Stimulated activated effector memory CD8-positive, alpha-beta T cell treated with anti-CD3 and anti-CD28 coated beads, Interleukin-12 subunit alpha, Interleukin-12 subunit beta, amount 100 ng/mL, for 72 hours (primary cell): ENCODE measurements at places on chromosomes 3 and 15.

DNA sequence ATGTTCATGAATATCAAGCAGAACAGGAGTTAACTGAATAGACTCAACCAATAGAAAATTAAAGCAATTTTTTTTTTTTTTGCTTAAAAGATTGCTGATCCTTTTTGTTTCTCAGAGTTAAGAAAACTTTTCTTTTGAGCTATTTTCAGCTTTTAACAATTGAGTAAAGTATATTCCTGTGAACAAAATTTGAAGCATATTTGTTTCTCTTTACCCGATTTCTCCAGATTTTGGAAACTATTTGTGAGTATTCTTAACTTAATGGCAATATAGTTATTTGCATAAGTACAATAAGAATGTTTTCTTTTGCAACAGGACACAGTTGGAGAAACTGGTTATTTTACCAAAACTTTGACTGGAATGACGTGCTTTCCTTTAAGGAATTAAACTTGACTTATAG is 53.4 kb upstream of the C15orf39 start:
- no peak for DNase-seq

- DNase-seq: no peak
Measured at GRCh38 chr3:87351937-87352336, 75.6 kb upstream of the POU1F1 start.

GRCh38 chr3:197256836-197257444 is 41.5 kb downstream of the DLG1 start:
- DNase-seq: no peak

GRCh38 chr15:29428925-29429573 is 159.4 kb upstream of the NSMCE3 start:
- DNase-seq: no peak

GRCh38 chr15:89632563-89633430 is 22.5 kb downstream of the KIF7 start:
- DNase-seq: no peak

GRCh38 chr15:78831229-78832207 is 20.3 kb upstream of the ADAMTS7 start:
- DNase-seq: no peak

GRCh38 chr15:39269352-39269751 is 311.5 kb upstream of the THBS1 start:
- DNase-seq: no peak

- no peak for DNase-seq
Measured at GRCh38 chr3:30962084-30962483, 67.6 kb upstream of the GADL1 start.

DNA sequence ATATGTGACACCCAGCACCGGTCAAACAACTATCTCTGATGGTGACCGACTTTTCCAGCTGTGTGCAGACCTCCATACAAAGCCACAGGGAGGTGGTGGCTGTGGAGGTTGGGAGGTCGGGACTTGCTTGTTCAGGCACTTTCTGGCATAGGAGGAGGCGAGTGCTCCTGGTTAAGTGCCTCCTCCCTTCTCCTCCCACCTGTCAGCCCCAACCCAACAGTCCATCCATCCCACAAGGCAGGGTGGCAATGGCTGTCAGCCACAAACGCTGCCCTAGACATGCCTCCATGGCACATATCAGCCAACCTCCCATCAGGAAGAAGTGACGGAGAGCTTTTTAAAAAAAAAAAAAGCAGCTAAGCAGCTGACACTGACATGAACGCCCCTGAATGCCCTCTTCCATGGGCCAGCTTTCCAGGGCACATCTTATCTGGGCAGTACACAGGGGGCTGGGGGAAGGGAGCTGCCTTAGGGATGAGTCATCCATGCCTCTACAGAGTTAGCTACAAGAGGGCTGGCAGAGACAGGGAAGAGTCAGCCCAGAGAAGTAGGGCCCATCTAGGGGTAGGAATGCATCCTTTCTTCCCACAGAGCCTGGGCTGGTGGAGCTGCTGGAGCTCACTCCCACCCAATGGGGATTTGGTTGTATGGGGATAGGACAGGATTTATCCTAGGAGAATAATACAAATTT is 41.2 kb downstream of the CCDC12 start:
- no peak for DNase-seq

DNA sequence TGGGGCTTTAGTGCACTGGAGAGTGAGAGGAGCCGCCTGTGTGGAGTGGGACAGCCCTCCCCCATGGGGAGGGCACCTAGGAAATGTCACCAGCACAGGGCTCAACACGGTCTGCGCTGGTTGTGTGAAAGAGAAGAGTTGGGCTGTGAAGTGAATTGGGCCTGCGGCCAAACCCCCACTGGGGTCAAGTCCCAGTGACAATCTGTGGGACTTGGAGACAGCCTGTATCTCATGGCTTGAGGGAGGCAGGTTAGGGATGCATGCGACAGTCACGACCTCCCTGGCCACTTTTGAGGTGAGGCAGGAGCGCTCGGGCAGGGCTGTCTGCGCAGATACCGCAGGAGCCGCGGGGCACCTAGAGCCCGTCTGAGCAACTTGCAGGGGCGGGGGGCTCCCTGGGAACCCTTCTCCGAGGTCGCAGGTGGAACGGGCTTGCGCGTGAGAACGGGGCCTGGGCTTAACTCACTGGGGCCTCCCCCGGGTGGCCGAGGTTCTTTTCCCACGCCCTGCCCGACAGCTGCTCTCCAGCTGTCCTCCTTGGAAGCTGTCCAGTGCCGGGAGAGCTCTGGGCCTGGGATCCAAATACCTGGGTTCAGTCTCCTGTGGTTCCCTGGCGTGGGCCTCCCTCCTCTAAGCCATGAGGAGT is 77.4 kb downstream of the SNRK start:
- no peak for DNase-seq

- DNase-seq: no peak
Measured at GRCh38 chr3:122458992-122459391, 43.1 kb upstream of the WDR5B start.

- no peak for DNase-seq
Measured at GRCh38 chr15:58369261-58369701, 62.5 kb upstream of the LIPC start.

DNA sequence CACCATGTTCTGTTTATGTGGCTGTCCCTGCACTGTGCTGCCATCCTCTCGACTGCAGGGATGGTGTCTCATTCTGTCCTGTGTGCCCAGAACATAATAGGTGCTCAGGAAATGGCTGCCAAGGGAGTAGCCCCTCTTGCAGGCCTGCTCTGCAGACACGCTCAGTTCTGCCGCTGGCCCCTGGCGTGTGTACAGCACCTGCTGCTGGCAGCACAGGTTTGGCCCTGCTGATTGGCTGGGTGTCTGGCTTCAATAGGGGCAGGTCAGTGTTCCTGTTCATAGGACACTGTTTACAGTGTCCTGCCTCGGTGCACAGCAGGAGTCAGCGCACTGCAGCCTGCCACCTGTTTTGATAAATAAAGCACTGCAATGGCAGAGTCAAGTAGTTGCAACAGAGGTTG is 146.9 kb downstream of the DNAJB8 start:
- no peak for DNase-seq

DNA sequence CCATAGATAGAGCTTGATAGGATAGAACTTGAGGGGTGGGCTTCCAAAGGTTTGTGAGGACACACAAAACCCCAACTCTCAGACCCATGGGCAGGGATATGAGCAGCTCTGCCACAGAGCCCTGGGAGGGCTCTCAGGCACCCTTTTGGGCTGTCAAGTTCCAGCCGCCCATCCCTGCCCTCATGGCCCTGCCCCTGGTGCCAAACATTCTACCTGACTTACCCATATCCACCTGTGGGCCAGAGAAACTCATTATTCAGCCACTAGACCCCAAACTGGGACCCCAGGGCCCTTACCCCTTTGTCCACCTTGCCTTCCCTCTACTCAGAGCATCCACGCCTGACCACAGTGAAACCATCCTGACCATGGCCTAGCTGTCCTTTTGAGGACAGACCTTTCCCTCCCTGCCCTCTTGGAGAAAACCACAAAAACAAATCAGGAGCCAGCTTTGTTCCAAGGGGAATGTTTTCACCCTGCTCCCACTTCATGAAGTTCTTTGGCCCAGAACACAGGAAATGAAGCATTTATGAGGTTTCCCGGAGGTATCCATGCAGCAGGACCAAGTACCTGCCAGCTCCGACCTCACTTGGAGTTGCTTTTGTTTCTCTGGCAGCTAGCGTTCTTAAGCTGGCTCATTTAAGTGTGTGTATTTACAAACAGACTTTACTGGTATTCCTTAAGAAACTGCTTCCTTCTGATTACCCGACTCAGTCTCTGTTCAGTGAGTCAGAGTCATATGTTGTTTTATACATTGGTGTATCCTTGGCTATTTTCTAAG is 34.2 kb upstream of the GALNT15 start:
- DNase-seq: no peak

GRCh38 chr3:115982629-115983028 is 359.3 kb downstream of the GAP43 start:
- no peak for DNase-seq

DNA sequence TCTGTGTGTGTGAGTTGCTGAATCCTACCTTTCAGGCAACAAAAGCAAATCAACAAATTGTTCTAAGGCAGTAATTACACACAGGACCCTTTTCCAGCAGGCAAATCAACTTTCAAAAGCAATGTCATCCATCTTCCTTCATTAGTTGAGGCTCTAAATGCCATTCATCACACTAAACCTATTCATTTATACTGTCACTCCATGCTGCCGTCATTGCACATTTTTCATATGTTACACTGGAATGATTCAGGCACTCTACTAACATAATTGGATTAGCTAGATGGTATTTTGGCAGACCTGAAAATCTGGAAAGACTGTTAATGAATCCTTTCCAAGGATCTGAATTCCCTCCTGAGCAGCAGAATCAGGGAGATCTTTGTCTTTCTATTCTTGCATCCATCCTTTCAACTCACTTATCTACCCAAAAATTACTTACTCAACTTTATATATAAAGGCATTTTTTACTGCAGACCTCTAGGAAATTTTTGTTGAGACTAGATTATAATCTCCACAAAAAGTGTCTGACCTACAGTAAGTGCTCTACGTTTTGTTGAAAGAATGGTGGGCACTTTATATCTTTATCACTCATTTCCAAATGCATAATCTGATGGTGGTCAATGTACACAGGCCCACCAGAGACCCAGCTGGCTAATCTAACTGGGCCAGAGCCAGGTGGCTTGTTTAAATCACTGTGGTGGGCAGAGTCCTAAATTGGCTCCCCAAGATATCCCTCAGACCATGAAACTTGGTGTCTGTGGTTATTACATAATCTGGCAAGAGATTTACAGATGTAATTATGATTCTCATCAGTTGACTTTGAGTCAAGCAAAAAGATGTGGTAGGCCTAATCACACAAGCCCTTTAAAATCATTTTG is 25.0 kb downstream of the MIX23 start:
- no peak for DNase-seq
